NCI-H187 (cell line): ENCODE measurements at places on chromosomes 5 and 9.

DNA sequence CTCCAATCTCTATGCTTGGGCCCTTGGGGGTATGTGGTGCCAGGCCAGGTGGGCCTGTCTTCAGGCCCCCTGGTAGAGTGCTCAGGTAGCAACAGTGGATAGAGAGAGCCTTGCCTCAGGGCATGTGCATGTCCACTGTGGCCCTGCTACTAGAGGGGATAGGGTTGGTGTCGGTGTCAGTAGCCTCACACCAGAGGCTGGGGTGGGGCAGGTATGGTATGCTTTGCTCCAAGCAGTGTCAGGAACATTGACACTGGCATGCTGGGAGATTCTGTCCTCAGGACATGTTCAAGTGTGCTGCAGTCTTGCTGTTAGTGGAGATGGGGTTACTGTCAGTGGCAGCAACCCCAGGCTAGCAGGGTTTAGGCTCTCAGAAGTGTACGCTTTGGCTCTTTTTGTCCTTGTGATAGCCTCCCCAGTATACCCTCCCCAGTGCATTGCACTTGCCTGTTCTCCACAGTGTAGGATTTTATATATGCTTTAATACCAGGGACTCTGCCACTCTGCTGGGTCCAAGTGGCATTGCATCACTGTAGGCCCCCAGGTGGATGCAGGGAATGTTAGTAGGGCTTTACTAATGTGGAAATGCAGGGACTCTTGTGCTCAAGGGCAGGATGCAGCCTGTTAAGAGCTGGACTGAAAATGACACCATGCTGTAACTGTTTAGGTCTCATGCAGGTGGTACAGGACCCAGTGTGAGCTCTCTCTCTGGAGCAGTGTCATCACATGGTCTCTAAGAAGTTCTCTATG is 21.6 kb downstream of the RIC1 start:
- DNase-seq = no peak

- no peak for DNase-seq
Observed at GRCh38 chr9:103041961-103042360, 46.8 kb downstream of the CYLC2 start.

- DNase-seq = no peak
Observed at GRCh38 chr9:96611302-96611701, 8.3 kb downstream of the CDC14B start.

GRCh38 chr9:76643399-76644117 is 120.7 kb upstream of the PCA3 start:
- no peak for DNase-seq

- no peak for DNase-seq
Observed at GRCh38 chr5:115257981-115258380, 4.7 kb downstream of the PGGT1B start.

DNA sequence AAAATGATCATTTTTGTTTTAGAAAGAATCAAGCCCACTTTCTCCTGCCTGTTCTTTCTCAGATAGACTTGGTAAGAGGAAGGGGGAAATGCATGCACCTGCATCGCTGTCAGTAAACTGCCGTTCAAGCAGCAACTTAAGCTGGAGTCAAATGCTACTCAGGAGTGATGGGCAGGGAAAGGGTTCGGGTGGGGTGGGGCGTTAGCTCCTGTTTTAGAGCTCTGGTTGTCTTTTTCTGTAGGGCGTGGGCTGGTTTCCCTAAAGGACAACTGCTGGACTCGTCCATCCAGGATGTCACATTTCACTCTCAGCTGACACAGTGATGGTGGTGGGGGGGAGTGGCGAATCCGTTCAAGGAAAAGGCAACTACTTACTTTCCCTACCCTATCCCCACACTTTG is 75.0 kb downstream of the NDFIP1 start:
- no peak for DNase-seq
